ENCODE measurements at places on chromosomes 1 and 21. TPM values are rescaled to one million over a fixed set of nuclear protein-coding genes. Genes with fewer than 3 reads are reported as not detected.

DNA sequence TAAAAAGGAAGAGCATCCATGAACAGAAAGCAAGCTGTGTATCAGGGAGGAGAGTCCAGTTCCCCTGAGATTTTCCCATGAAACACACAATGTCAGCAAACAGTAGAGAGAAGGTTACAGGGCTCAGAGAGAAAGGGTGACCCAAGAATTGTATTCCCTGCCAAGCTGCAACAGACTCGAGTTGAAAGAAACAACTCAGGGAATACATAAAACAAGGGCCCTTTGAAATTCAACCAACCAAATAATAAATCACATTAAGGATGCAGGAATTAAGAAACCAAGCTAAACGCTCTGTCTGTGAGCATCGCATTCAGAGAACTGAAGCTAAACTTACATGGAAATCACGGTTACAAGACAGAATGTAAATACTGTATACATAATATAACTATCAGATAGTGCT lies 20.2 kb downstream of the S100A16 start:
- no peaks in the 10 kb centered on the region for H3K27me3 ChIP-seq
- H3K36me3 ChIP-seq = no peaks in the 10 kb centered on the region
- no peak overlapping the region for H3K4me3 ChIP-seq
- H3K4me1 ChIP-seq = no peaks in the 10 kb centered on the region
- no peak overlapping the region for H3K27ac ChIP-seq
- no peak for DNase-seq

GRCh38 chr1:117897551-117897950 lies 31.9 kb downstream of the GDAP2 start:
- H3K4me3 ChIP-seq = no peak overlapping the region
- no peak for DNase-seq
- no peak overlapping the region for H3K27ac ChIP-seq
- peaks cover 32% of the 10 kb centered on the region for H3K4me1 ChIP-seq

GRCh38 chr1:89023026-89023425 lies 360 bp upstream of the GBP3 start:
- peak overlapping the region; percentile 49 for H3K27ac ChIP-seq
- peaks cover 5% of the 10 kb centered on the region for H3K4me1 ChIP-seq
- DNase-seq = no peak
- H3K4me3 ChIP-seq = peak overlapping the region; percentile 28
- no peaks in the 10 kb centered on the region for H3K36me3 ChIP-seq

- H3K4me3 ChIP-seq = no peak overlapping the region
- no peaks in the 10 kb centered on the region for H3K36me3 ChIP-seq
- no peaks in the 10 kb centered on the region for H3K27me3 ChIP-seq
- H3K27ac ChIP-seq = no peak overlapping the region
Measured at GRCh38 chr1:29900712-29901111, 664.4 kb downstream of the PTPRU start.

GRCh38 chr1:227887697-227888403 lies 59.9 kb downstream of the WNT9A start:
- no peaks in the 10 kb centered on the region for H3K36me3 ChIP-seq
- H3K27ac ChIP-seq = no peak overlapping the region
- H3K4me3 ChIP-seq = no peak overlapping the region
- no peak for DNase-seq

GRCh38 chr1:199287647-199288046 lies 648.8 kb downstream of the PTPRC start:
- DNase-seq = no peak
- no peaks in the 10 kb centered on the region for H3K4me1 ChIP-seq
- H3K36me3 ChIP-seq = no peaks in the 10 kb centered on the region
- no peaks in the 10 kb centered on the region for H3K27me3 ChIP-seq
- H3K27ac ChIP-seq = no peak overlapping the region
- no peak overlapping the region for H3K4me3 ChIP-seq

- H3K4me3 ChIP-seq = no peak overlapping the region
- H3K27me3 ChIP-seq = no peaks in the 10 kb centered on the region
- H3K36me3 ChIP-seq = no peaks in the 10 kb centered on the region
- no peaks in the 10 kb centered on the region for H3K4me1 ChIP-seq
- no peak for DNase-seq
- H3K27ac ChIP-seq = no peak overlapping the region
Measured at GRCh38 chr21:44531606-44532564, 8.1 kb downstream of the KRTAP10-1 start.

The CLEC20A gene
- not detected for total RNA-seq

- no peaks in the 10 kb centered on the region for H3K27me3 ChIP-seq
- no peaks in the 10 kb centered on the region for H3K36me3 ChIP-seq
- no peak for DNase-seq
- H3K27ac ChIP-seq = no peak overlapping the region
Measured at GRCh38 chr1:197673292-197673691, 102.0 kb downstream of the DENND1B start.

All from pancreas (tissue), 10 donors.